Activated CD4-positive, alpha-beta memory T cell treated with anti-CD3 and anti-CD28 coated beads, Interleukin-2, amount 10 ng/mL, durations not matched to agents 7 days and 5 days (primary cell): ENCODE measurements at places on chromosomes 7 and 10. TPM values are rescaled to one million over a fixed set of nuclear protein-coding genes. Genes with fewer than 3 reads are reported as not detected.

DNA sequence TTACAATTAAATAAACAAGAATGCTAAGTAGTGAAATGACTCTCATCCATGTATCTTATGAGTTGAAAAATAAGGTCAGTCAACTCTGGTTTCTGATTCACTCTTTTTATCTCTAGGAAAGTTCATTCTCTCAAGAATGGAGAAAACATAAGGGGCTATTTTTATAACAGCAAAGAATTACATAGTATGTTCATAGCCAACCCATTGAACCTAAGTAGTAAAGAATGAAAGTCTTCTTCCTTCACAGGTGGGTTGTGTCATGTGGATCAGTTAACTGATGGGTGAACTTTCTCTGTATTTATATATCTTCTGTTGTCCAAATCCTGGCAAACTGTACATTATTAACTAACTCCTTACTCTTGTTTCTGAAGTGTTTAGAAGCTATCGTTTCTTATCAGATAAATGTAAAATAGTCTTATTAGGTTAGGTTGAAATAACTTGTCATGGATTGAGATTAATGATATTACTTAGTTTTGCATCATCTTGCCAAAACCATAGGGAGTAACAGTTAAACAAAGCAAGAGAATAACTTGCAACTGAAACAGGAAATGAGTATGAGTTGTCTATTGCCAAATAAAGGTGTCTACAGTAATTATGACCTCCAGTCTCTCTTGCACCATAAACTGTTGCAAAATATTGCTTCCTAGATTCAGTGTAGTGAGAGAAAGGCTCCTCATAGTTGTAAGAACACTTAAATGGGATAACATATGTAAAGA, 86.8 kb downstream of the ANKRD7 start:
- no peak for DNase-seq

GBX1 gene
- total RNA-seq, result not detected

GRCh38 chr7:50531401-50531911, 33.7 kb downstream of the DDC start:
- peak; percentile 24 for DNase-seq

TMEM139 gene
- total RNA-seq, result 0.73 TPM

TMEM184A gene
- not detected for total RNA-seq

BMPER gene
- total RNA-seq, result not detected

DNA sequence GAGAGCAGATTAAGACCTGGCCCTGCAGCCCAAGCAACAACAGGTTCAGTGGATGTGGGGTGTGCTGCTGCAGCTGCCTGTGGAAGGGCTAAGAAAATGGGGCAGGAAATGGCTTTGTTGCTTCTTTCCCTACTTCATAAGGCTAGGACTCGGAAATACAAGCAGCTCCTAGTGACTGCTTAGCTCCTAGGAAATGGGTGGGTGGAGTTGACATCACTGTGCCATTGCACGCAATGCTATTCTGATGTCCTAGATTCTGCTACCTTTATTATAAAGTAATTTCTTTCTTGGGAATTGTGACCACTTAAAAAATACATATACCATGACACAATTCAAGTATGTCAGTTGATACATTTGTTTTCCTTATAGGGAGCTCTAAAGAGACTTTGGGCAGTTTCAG, 155.8 kb downstream of the FANK1 start:
- no peak for DNase-seq

ELFN1 gene
- total RNA-seq, result not detected

WDR86 gene
- total RNA-seq, result 1.1 TPM

GRCh38 chr10:53606981-53607380, 834.4 kb upstream of the MBL2 start:
- DNase-seq, result no peak

- DNase-seq, result peak; percentile 78
Measured at GRCh38 chr7:27095897-27096767, at the start of gene HOXA1. HOXA1 (minus strand) TSS chr7:27096000; CDS start chr7:27095912, 88 bp downstream.

DNA sequence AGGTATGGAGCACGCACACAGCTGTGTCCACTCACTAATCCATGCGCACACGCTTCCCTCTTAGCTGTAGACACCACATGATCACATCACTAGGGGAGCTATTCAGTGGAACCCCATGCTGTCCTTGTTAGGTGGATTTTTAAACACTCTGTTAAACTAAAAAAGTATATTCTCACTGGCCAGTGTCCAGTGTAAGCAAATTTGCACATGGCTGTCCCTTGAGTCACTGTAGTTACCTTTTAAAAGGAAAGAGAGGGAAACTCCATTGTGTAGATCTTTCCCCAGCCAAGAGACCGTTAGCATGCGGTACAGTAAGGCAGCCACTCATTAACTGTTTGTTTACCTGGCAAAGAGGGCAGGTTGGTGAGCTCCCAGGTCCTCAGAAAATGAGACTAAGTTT, 81.6 kb upstream of the INSYN2A start:
- no peak for DNase-seq

DNA sequence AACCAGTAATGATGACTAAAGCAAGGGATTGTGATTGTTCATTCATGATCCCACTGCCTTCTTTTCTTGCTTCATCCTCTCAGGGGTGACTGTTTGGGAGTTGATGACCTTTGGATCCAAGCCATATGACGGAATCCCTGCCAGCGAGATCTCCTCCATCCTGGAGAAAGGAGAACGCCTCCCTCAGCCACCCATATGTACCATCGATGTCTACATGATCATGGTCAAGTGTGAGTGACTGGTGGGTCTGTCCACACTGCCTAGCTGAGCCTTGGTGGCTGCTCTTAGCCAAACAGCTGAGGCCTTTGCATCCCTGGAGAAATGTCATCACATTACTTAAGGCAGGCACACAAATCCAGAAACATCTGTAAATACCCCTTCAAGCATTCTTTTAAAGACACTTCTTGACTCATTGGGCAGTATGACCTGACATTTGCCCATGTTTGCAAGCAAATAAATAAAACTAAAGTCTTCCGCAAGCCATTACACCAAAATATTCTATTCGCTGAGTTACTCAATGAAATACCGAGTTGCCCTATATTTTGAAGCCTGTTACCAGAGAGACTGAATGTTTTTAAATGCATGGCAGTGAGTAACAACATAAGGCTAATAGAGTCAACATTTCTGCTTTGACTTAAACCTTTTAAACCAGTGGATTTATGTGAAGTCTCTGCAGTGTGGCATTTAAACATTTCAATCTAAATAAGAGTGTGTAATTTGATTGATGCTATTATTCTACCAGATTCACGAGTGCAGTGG, 166.3 kb upstream of the LANCL2 start:
- DNase-seq, result no peak
